ENCODE measurements at places on chromosomes 1 and 21. TPM values are rescaled to one million over a fixed set of nuclear protein-coding genes. Genes with fewer than 3 reads are reported as not detected.
A peak's percentile ranks its signal among the peaks of the same experiment; 100 is the strongest.

PADI1 gene
- total RNA-seq: 0.37 TPM

RORC gene
- 1.3 TPM for total RNA-seq

IGSF9 gene
- total RNA-seq: 10.3 TPM

- no peak for DNase-seq
- H3K36me3 ChIP-seq: no peaks in the 10 kb centered on the region
- H3K4me3 ChIP-seq: no peak overlapping the region
- peaks cover 13% of the 10 kb centered on the region for H3K4me1 ChIP-seq
- no peak overlapping the region for H3K27ac ChIP-seq
- no peaks in the 10 kb centered on the region for H3K27me3 ChIP-seq
Observed at GRCh38 chr21:33327792-33328433, 3.1 kb downstream of the IFNAR1 start.

GRCh38 chr1:15684468-15685291 is 560 bp downstream of the PLEKHM2 start:
- H3K27ac ChIP-seq: peak overlapping the region; percentile 66
- no peak for DNase-seq
- peak overlapping the region; percentile 76 for H3K4me3 ChIP-seq
- peaks cover 5% of the 10 kb centered on the region for H3K4me1 ChIP-seq
- no peaks in the 10 kb centered on the region for H3K27me3 ChIP-seq
